ENCODE measurements at places on chromosomes 11 and 22.

DNA sequence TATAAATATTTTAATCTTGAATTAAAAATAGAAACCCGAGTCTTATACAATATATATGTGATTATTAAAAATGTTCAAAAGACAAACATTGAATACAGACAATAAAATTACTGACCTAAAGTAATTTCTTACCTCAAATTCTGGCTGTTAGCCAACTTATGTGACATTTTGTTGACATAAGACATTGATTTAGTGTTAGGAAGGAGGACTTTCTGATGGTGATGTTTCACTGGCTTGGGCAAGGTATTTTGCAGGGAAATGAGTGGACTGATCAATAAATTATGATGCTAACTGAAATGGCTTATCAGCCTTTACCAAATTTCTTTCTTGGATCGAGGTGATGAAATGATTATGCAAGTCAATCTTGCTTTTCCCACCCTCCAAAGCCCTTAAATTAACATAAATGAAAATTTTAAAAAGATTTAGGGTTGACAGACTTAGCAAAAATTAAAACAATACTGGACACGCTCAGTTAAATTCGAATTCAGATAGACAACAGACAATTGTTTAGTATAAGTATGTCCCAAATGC, 33.2 kb upstream of the FZD4 start:
- DNase-seq = no peak

DNA sequence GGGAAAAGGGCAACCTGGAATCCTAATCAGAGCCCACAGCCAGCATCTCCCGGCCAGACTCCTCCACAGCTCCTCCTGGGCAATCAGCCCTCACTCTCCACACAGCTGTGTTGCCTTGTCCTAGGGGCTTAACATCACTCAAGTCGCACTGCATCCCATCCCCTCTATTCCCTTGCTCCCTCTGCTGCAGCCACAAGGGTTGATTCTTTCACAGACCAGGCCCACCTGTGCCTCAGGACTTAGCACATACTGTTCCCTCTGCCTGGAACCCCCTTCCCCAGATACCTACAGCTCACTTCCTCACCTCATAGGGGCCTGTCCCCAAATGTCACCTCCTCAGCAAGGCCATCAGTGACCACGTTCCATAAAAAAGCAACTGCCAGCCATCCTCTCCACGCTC, 18.4 kb downstream of the SPATA19 start:
- DNase-seq = no peak

DNA sequence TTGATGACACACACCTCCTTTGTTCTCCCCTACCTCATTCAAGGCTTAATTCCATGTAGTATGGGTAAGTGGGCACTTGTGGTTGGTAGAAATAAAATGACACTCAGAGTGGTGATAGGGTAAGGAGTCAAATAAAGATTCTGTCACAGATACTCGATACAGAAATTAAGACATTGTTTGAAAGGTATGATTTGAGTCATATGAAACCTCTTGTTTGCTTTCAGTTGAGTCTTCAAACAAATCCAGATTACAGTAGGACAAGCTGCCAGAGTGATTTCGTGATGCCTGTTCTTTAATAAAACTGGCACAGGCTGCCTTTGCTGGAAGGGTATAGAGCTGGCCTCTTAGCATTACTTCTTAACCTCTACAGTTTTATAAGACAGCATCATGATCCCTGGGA, 182.4 kb downstream of the SPON1 start:
- DNase-seq = no peak

DNA sequence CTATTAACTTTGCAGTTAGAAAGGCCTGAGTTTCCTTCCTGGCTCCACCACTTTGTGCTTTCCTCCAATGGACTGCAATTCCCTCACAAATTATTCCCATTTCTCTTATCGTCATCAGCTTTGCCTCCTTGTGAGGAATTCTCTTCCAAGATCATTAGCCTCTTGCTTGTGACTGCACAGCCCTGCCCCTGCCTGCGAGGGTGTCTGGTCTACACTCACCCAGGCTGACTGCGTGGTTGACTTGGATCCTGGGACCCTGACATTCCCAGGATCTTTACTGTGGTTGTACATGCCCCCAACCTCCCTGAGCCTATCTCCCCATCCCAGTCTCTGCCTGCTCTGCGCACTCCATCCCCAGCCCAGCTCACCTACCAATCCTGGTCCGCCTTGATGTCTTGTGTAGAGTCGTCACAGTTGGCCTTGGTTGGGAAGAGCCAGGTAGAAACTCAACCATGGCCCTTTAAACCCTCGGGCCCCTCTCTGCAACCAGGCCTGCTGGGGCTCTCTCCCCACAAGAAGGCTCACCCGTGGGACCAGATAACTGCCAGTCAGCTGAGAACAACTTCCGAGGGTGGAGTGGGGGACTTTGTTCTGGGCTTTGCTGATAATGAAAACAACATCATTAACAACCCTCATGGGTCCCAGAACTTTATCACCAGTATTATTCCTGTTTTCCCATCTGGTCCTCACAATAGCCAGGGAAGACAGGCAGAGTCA, at the start of gene OR2AT4:
TSS of gene OR2AT4 (minus strand) at position 421 of the 717 bp plus-strand sequence.
- DNase-seq = no peak

GRCh38 chr11:132590554-132590953, 941.7 kb downstream of the OPCML start:
- no peak for DNase-seq

DNA sequence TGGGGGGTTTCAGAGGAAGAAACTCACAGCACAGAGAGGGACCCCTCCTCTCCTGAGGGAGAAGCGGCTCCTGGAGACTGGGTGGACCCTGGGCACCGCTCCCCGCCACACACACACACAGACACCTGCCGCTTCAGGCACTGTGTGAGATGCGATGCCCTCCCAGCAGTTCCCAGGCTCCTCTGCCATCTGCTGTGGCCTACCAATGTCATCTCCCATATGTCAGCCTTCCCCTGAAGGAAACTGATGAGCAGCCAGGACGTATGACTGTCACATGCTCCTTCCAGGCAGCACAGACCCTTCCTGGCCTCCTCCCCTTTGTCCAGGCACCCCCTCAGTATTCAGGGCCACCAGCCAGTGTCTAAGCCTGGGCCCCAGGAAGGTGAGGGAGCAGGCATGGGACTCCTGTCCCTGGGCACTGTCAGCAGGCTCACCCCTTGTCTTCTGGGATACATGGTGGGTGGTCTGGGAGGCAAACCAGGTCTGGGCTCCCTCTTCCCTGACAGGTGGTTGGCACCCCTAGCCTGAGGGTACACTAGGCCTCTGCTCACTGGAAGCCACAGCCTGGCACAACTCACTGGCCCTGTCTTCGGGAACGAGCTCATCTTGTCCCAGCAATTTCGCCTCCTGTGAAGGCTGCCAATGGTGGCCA, 11.8 kb upstream of the BCR start:
- DNase-seq = no peak

GRCh38 chr11:61697764-61698163, 17.6 kb downstream of the DAGLA start:
- no peak for DNase-seq

DNA sequence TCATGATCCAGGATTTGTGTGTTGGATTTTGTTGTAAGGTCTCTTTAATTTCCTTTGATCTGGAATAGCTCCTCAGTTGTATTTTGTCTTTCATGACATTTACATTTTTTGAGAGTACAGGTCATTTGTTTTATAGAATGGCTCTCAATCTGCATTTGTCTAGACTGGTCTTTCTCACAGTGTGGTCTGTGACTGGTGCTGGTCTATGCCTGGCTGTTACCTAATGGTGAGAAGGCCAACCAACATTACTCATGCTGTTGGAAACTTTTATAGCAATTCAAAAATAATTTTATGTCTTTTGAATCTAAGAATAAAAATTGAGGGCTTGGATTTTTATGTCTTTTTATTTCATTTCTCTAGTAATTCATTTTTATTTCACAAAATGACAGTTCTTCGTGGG, 3.9 kb upstream of the NCR3LG1 start:
- no peak for DNase-seq

All from activated CD4-positive, alpha-beta T cell treated with anti-CD3 and anti-CD28 coated beads, Interleukin-2, amount 50 U/mL, for 48 hours (primary cell).